ENCODE measurements at places on chromosomes 2 and 18.

- DNase-seq, result no peak
Observed at GRCh38 chr2:235597081-235597615, 103.3 kb downstream of the AGAP1 start.

GRCh38 chr2:234425639-234426603 lies 71.0 kb downstream of the ARL4C start:
- no peak for DNase-seq

DNA sequence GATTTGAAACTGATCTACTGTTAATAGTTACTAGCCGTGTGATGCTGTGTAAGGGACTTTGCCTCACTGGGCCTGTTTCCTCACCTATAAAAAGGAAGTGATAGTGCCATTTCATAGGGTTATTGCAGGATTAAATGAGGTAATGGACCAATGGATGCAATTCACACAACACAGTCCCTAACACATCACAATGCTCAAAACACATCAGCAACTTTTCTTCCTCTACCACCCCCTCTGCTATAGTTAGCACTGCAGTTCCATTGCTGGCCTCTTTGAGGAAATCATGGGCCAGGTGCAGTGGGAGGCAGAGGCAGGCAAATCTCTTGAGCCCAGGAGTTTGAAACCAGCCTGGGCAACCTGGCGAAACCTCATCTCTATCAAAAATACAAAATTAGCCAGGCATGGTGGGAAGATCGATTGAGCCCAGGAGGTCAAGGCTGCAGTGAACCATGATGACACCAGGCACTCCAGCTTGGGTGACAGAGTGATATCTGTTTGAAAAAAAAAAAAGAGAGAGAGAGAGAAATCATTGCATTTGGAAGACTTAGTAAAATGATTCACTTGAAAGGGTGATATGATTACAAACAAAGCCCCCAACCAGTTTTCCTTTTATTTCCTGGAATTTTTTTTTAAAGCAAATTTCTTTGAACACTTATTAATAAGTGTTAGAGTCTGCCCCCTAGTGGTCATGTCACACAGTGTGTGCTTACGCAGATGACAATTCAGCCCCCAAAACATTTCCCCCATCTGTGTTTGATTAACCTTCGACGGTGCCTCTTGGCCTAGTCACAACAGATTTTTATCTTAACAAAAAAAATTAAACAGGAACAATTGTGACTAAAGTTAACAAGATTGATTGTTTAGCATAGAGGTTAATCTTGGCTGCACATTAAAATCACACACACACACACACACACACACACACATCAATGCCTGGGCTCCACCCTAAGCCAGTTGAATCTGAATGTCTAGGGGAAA lies 88.6 kb upstream of the BCL11A start:
- peak; percentile 21 for DNase-seq

DNA sequence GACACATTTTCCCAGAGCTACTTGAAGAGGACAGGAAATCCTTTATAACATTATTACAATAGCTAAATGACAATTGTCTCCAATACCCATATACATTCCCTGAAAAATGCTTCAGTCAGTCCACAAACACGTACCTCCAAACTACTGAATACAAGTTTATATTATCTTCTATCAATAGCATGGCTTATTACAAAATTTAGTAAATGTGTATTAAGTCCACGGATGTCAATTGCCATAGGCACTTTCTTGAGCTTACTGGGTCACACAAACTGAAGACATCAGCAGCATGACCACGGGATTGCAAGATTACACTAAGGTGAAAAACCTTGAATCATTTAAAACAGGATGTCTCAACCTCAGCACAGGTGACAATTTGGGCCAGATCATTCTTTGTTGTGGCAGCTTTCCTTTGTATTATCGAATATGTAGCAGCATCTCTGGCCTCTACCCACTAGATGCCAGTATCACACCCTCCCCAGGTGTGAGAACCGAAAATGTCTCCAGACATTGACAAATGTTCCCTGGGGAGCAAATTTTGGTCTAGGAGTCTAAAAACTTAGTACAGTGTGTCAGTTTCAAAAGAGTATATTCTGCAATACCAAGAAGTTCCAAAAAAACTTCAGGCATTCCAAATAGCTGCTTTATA lies 1.4 kb downstream of the MBD2 start:
- no peak for DNase-seq

- DNase-seq, result no peak
Observed at GRCh38 chr18:44701227-44701626, 20.5 kb downstream of the SETBP1 start.

- no peak for DNase-seq
Observed at GRCh38 chr2:205769879-205770278, 87.6 kb downstream of the NRP2 start.

GRCh38 chr2:225431105-225431863 lies 31.8 kb downstream of the NYAP2 start:
- DNase-seq, result no peak

- DNase-seq, result peak; percentile 13
Observed at GRCh38 chr2:232325324-232326273, 53.0 kb upstream of the ALPP start.

DNA sequence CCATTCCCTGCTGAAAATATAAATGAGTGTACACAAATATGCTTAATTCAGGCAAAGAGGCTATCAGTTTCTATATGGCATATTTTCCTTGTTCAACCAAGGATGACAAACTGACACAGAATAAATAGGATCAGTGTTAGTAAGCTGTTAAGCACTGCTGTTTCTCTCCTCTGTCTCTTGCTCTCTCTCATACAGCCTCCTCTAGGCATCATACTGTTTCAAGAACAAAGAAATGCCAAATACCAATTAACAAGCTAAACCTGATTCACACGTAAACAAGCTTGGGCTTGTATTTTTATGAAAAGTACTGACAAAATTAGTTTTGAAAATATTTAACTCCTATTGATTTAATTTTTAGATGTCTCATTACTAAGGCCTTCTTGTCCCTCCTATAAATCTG lies 1027.2 kb upstream of the ACVR2A start:
- DNase-seq, result no peak

GRCh38 chr2:100919316-100919715 lies 82.8 kb upstream of the RPL31 start:
- no peak for DNase-seq

DNA sequence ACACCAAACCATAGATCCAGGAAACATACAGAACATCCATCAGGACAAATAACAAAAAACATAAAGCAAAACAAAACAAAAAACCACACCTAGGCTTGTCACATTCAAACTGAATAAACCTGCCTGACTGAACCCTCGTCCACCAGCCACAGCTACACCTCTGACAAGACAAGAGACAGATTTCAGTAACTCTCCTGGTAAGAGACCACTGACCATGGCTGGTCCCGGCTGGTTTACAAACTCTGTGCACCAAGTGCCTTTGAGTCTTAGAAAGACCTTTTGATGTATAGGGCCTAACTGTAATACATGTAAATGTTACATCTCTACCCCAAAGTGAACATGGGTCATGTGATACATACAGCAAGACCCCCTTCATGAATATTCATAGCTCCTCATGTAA lies 4.8 kb upstream of the SLC66A2 start:
- no peak for DNase-seq

- DNase-seq, result no peak
Observed at GRCh38 chr2:47205576-47206141, 50.6 kb upstream of the STPG4 start.

DNA sequence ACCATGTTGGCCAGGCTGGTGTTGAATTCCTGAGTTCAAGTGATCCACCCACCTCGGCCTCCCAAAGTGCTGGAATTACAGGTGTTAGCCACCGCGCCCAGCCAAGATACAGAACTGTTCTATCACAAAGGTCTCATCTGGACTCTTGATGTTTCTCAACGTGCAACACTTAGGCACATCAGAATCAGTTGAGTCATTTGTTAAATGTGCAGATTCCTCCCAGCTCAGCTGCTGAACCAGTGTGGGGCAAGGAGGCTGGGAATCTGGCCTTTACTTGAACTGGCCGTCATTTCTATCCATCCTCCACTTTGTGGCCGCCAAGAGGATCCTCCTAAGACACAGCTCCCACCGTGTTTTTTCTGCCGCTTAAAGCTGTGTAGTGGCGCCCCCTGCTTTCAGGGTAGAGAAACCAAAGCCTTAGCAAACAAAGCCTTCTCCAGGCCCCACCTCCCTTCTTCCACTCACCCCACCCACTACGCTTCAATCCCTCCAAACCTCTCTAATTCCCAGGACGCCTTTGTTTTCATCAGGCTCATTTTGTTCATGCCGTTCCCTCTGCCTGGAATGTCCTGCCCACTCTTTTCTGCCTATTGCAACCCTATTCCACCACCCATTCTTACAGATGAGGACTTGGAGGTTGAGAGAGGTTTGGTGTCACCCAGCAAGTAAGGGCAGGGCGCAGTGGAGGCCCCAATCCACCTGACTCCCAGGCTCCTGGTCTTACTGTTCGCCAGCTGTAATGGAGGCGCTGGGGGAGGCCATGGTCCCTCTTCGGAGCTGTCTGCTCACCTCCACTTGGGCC lies 776 bp upstream of the SPEG start:
- no peak for DNase-seq

DNA sequence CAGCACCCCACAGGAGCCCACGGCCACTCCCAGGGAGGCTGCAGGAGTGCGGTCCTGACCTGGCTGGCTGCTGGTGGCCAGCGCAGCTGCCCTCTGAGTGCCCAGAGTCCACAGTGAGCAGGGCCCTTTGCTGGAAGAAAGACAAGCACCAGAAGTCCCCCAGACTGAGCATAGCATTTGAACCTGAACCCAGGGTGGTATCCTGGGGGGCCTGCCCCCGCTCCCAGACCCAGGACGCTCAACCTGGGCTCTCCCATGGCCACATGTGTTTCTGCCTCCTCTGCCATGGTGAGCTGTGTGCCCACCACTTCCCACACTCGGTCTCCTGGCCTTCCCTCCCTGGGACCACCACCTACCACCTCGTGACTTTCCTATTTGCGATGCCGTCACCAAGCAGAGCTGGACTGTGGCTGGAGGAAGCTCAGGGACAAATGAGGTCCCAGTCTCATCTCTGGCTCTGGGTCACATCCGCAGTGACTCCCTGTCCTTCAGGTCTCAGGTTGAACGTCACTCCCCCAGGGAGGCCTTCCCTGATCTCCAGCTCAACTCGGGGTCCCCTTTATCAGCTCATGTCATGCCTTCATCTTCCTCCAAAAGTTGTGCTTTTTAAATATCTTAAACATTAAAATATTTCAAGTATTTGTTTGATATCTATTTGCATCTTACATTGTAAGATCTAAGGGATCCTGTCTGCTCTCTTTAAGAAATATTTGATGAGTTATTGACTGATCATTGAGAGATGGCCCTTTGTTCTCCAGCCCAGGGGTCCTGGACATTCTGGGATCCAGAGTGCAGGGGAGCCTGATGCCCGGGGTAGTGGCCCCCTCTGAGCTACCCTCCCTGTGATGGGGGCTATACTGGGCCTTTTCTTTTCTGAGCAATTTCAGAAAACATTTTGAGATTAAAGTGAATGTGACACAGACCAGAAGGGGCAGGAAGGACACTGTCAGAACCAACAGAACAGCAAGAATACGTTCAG lies 16.4 kb upstream of the GPR55 start:
- no peak for DNase-seq

- no peak for DNase-seq
Observed at GRCh38 chr2:188609321-188610049, 317.8 kb downstream of the GULP1 start.

DNA sequence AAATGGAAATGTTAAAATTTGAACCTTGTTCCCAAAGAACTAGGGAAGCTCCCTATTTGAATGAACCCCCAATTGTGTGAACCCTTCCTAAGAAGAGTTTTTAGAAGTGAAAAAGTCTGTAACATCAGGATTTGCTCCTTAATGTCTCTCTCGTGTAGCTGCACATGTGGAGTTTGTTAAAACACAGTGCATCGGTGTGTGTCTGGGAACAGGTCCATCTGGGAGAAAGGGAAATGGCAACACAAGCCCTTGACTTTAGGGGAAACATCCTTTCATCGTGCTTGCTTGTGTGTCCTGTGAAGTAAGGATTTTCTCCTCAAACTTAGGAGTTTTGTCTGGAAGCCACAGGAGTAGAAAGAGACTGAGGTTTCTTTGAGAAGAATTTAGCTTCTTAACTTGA lies 203.9 kb downstream of the PRKCE start:
- DNase-seq, result peak; percentile 50

DNA sequence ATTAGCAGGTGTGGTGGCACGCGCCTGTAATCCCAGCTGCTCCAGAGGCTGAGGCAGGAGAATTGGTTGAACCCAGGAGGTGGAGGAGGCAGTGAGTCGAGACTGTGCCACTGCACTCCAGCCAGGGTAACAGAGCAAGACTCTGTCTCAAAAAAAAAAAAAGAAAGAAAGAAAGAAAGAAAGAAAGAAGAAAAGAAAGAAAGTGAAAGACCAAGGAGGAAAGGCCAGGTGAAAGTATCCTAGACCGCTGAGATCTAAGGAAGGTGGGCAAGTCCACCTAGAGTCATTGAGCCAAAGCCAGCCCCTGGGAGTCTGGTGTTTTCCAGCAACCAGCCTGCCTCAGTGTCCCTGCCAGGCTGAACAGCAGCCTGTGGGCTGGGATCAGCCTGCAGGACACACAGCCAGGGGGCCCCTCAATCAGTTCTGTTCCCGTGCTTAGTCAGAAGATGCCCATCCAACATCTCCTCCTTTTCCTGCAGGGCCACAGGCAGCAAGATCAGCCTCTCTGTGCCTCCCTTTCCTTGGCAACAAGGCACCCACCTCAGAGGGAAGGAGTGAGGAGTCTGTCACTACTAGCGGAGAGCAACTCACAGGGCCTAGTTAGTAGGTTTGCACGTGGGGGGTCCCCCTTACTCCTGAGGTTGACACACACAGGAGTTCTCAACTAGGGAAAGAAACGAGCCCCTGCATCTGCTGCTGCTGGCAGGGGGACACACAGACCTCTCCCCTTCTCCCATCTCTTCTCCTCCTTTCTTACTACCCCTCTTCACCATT lies 64.1 kb downstream of the SMAD7 start:
- DNase-seq, result no peak

DNA sequence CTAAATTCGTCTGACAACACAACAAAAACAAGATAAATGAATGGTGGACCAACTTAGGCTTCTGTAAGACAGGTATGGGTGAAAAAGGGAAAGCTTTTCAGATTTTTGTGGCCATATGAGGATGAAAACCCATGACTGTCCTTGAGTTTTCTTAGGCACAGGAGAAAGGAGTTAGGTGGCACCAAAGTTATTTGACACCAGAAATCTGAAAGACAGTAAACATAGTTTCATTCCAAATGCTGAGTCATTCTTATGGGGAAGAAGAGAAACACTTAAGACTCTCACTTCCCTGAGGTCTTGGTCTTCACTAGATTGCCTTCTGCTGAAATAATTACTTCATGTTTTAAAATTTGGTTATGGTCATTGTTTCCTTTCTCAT lies 5.2 kb upstream of the GPD2 start:
- no peak for DNase-seq

- DNase-seq, result no peak
Observed at GRCh38 chr18:37534627-37535026, 31.0 kb downstream of the CELF4 start.

- no peak for DNase-seq
Observed at GRCh38 chr2:95234286-95234785, 27.0 kb downstream of the ZNF892 start.

- no peak for DNase-seq
Observed at GRCh38 chr2:37527361-37527760, 144.1 kb downstream of the CDC42EP3 start.

- no peak for DNase-seq
Observed at GRCh38 chr2:85073033-85073432, 60.2 kb upstream of the TCF7L1 start.

GRCh38 chr2:31083234-31083993 lies 54.8 kb downstream of the GALNT14 start:
- DNase-seq, result no peak

Measured in muscle of arm (tissue), 14 donors.